NCI-H2081 treated with DMSO at 0.1 percent for 48 hours (cell line): ENCODE measurements at places on chromosomes 4 and X.

DNA sequence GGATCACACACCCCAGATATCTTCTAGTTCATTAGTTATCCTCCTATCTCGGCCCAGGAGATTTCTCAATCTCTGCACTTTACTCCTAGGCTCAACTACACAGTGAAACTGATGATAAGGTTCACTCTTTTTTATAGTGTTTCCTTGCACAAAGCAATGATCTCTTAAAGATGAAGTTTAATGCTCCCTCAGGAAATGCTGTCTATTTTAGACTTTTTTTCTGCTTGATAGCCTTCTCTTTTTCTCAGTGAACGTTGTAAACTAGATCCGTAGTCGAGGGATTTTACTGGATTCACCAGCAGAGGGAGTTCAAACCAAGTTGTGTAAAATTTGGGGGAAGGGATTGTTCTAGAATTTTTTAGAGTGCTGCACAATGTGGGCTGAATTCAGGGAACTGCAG is 269.6 kb downstream of the GBA3 start:
- no peak for DNase-seq

- no peak for DNase-seq
Observed at GRCh38 chr4:28675582-28675981, 1814.9 kb downstream of the STIM2 start.

- DNase-seq = no peak
Observed at GRCh38 chrX:25640276-25640675, 497.9 kb upstream of the MAGEB18 start.

- no peak for DNase-seq
Observed at GRCh38 chr4:151263455-151263854, 13.5 kb upstream of the PRSS48 start.

DNA sequence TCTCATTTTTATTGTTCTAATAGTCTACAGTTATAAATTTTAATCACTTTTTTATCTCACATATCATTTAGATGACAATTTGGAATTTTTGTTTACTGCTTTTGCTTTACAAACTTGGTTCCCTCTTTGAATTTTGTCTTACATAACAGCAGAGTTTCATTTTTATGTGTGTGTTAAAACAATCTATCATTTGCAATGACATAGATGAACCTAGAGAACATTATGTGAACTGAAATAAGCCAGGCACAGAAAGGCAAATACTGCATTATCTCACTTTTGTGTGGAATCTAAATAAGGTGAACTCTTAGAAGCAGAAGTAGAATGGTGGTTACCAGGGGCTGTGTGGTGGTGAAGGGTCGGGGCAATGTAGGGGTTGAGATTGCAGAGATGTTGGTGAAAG is 170.7 kb downstream of the GASK1B start:
- DNase-seq = no peak

GRCh38 chrX:106150701-106151100 is 17.4 kb upstream of the PWWP3B start:
- no peak for DNase-seq

- DNase-seq = no peak
Observed at GRCh38 chrX:49850028-49850427, 20.9 kb downstream of the PAGE4 start.

GRCh38 chrX:17606231-17606630 is 131.1 kb upstream of the SCML1 start:
- no peak for DNase-seq

GRCh38 chr4:136392576-136392975 is 1139.7 kb downstream of the PCDH18 start:
- no peak for DNase-seq

DNA sequence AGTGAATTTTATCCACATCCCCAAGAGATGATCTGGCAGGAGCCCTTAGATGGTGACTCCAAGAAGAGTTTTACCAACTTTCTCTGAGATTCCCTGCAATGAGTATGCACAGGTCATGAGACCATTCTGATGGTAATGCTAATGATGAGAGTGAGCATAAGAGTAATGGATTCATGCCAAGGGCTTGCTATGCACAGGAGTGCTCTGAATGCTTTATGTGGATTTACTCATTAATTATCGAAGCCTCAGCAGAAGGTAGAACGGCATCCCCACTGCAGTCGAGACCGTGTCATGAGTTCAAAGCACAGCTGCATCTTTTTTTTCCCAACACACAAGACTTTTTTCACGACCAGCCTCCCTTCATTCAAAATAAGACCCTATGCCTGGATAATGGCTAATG is 355.0 kb downstream of the RAB28 start:
- DNase-seq = no peak

DNA sequence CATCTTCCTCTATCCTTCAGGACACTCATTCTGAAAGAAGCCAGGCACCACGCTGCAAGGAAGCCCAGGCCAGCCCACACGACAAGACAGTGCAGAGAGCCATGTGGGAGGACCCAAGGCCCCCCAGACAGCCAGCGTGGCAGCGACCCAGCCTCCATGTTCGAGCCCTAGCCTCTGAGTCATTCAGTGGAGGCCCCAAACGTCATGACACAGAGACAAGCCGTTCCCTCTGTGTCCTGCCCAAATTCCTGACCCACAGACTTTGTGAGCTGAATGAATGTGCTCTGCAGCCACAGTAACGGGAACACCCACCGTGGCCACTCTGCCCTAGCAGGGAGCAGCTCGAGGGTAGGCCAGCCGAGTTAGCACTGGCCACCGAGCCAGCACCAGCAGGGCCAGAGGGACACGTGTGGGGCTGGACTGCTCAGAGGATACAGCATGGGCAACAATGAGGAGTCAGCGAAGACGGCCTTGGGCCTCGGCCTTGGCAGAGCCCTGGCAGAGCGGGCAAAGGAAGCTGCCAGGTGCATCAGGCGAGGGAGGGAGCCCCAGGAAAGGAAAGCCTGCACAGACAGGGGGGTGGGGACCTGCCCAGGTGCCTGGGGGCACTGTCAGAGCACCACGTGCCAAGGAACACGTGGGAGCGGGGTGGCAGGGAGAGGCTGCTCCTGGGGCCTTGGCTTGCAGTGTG is 8.6 kb downstream of the BLOC1S4 start:
- no peak for DNase-seq

DNA sequence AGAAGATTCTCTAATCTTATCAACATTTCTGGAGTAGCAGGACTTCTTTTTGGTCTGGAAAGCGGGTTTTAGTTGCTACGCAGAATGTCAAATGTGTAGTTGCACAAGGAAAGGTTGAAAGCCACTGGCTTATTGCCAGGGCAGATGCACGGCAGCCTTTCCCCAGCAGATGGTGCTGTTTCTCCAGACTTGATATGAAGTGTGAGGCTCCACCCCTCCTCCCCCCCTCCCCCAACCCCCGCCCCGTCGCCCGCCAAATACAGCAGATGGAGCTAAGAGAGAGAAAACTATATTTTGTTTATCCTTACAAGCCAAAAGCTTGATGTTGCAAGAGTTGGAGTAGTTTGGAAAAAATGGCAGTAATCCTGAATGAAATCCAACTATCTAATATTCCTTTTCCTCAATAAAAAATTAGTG is 32.0 kb downstream of the ENOPH1 start:
- DNase-seq = peak; percentile 15

DNA sequence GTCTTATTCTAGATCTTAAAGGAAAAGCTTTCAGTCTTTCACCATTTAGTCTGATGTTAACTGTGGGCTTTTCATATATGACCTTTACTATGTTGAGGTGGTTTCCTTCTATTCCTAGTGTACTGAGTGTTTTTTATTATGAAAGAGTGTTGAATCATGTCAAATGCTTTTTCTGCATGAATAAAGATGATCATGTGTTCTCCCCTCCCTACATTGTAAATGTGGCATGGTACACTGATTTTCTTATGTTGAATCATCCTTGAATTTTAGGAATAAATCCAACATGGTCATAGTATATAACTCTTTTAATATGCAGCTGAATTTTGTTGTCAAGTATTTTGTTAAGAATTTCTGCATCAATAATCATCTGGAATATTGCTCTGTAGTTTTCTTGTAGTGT is 4.3 kb downstream of the CLGN start:
- DNase-seq = no peak

- no peak for DNase-seq
Observed at GRCh38 chr4:184648313-184649025, 778 bp downstream of the CASP3 start.

- DNase-seq = no peak
Observed at GRCh38 chrX:109632906-109633504, 8.0 kb upstream of the KCNE5 start.

- peak; percentile 36 for DNase-seq
Observed at GRCh38 chr4:156771171-156771837, 200.3 kb downstream of the PDGFC start.

DNA sequence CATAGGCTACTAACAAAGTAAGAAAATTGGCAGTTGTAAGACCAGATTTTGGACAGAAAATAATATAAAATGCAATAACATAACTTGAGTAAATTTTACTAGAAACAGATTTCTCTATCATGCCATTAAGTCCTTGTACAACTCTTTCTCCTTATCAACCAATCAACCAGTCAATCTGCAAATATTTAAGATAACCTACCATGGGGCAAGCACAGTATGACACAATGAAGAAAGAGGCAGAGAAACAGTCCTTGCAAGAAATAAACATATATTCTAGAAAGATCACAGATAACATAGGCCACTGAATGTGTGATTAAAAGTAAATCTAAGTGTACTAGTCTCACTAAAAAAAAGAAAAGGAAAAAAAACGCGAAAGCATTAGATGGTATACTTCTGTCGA is 194.8 kb downstream of the PPP3CA start:
- DNase-seq = no peak

- no peak for DNase-seq
Observed at GRCh38 chr4:143437937-143438336, 75.6 kb upstream of the SMARCA5 start.

DNA sequence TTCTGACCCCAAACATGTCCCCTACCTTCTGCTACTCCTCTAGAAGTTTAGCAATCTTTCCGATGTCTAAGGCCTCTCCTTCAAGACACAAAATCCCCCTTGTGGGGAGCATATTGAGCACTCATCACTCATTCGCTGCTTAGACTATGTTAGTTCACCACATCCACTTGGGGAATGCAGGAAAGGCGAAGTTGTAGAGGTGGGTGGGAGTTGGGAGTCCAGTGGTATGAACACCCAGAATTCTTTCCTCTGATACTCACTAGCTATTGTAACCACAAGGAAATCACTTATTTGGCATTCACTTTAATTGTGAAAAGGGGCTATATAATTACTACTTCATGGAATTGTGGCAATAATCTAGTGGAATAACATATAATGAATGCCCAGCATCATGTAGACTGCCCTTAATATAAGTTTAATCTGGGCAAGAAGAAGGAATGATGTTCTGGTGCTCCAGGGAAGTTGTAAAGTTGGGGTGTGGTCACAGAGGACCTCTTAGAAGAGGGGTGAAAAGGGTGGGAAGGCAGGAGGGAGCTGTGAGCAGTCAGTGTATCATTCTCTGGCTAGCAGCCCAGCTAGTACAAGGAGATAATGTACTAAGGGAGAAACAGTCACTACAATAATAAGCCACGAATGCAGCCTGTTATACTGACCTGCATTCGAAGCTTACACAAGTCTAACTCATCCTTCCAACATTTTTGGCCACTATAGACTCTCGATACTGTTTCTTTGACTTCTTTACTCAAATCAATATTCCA is 468.2 kb upstream of the DIPK2B start:
- no peak for DNase-seq

- no peak for DNase-seq
Observed at GRCh38 chrX:1357993-1358392, 21.4 kb downstream of the IL3RA start.

GRCh38 chrX:30635630-30636029 is 17.6 kb upstream of the GK start:
- DNase-seq = no peak

DNA sequence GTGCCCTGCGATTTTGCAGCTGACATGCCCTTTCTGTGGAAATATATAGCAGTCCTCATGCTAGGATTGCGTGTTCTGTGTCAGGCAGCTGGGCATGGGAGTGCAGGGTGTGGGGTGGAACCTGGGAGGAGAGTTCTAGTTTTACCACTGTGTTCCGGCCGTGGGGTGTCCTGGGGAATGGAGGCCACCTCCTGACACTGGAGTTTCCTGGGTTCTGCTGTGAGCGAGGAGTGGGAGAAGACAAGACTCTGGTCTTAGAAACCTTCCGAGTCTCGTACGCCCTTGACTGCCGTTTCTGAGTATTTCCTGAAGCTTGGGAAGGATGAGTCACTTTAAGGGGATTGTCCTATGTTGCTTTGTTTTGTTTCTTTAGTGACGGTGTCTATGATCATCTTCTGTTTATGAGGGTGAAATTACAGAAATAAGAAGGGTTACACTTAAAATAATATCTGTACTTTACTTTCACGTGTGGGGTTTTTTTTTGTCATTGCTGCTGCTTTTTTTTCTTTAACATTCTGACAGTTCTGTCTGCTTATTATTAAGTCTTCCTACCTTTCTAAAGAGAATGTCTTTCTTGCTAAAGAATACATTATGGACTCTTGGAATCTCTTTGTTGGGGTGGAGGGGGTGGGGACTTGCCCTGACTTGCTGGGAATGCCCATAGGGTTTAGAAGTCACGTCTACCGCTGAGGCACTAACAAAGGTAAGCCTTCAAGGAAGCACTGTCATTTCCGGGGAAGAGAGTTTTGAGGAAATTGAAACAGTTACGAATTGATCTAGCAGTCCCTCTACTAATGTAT is 19.1 kb downstream of the CD99 start:
- no peak for DNase-seq

- no peak for DNase-seq
Observed at GRCh38 chrX:28668957-28669356, 81.7 kb downstream of the IL1RAPL1 start.

DNA sequence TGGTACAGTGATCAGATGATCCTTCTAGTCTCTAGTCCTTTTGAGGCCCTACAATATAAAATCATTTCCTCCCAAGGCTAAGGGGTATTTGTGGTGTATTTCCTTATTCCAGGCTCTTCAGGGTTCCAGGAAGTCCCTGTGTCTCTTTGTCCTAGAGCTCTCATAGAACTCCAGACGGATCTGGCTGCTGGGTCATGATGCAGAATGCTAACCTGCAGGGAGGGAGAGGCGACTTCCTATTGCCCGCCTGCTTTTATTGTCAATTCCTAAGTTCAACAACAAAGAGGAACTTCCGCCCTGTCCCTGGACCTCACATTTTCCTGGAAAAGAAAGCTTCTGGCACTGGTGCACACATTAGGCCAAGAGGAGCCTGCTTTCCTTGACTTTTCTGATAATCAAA is 45.9 kb upstream of the ZNF827 start:
- DNase-seq = no peak

GRCh38 chr4:170047771-170048354 is 21.7 kb upstream of the MFAP3L start:
- DNase-seq = no peak

GRCh38 chrX:12349201-12349600 is 210.9 kb downstream of the FRMPD4 start:
- DNase-seq = no peak

DNA sequence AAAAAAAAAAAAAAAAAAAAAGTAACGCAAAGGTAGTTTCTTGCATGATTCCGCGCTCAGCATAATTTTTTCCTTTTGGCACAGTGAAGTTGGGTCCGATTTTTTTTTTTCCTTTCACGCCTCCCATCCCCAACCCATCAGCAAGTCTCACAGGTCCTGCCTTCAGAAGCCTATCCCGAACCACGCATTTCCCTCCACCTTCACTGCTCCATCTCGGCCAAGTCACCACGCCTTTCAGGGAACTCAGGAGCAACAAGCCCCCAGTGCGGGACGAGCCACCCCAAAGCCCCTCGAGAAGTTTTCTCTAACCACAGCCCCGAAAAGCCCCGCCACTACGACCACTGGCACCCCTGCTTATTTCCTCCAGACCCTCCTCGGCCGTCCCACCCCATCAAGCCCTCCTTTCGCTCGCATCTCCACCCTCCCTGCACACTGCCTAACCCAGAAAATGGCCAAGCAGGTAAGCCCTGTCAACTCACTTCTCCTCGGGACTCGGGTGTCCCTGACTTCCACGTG is 1.0 kb downstream of the SLBP start:
- DNase-seq = no peak

- no peak for DNase-seq
Observed at GRCh38 chr4:129264008-129264657, 168.2 kb downstream of the C4orf33 start.
